ENCODE measurements at places on chromosomes 7 and 10. TPM values are rescaled to one million over a fixed set of nuclear protein-coding genes. Genes with fewer than 3 reads are reported as not detected.

The SPDYE9 gene
- total RNA-seq: not detected

The UNCX gene
- total RNA-seq: not detected

The IKZF1 gene
- total RNA-seq: 5.0 TPM

The TRIM4 gene
- total RNA-seq: 32.2 TPM

The ENO4 gene
- total RNA-seq: 0.58 TPM

The CALN1 gene
- not detected for total RNA-seq

The GRM3 gene
- not detected for total RNA-seq

The PARG gene
- total RNA-seq: 26.5 TPM

The SPDYE3 gene
- not detected for total RNA-seq

The NUDT13 gene
- 4.6 TPM for total RNA-seq

The GIMAP1 gene
- total RNA-seq: 8.2 TPM

DNA sequence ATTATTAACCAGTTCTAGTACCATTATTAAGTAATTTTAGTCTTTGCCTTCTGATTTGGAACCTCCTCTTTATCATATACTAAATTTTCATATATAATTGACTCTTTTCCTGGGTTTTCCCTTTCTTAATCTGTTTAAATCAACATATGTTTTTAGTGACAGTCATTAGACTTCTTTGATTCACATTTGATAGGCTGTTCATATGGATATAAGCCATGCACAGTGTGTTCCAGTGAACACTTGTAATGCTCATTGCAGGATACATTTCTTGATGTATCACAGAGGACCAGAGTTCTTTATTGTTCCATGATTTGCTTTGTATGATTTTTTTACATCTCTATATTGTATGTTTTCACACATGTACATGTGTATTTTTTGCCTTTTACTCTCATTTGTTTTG, 114.0 kb downstream of the MLLT10 start:
- no peak for ATAC-seq

DNA sequence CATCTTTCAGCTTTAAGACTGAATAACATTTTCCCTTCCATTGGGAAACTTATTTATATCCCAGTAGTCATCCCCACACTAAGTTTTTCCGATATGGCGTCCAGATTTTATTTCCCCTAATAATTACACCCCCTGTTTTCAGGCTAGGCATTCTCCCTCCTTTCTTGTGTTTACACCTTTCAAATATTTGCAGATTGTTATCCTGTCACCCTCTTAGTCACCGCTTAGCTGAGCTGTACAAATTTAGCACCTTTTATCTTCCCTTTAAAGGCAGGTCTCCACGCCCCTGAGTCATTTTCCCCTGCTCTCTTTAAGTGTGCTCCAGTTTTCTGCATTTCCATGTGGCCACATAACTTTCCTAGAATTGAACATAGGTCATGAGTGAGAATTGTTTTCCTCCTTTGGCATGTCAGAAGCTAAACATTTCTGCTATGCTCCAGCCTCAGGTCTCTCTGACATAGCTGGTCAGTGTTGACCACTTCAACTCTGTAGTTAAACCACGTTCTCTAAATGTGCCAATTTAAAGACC, 47.4 kb downstream of the LRRC4 start:
- ATAC-seq: no peak

DNA sequence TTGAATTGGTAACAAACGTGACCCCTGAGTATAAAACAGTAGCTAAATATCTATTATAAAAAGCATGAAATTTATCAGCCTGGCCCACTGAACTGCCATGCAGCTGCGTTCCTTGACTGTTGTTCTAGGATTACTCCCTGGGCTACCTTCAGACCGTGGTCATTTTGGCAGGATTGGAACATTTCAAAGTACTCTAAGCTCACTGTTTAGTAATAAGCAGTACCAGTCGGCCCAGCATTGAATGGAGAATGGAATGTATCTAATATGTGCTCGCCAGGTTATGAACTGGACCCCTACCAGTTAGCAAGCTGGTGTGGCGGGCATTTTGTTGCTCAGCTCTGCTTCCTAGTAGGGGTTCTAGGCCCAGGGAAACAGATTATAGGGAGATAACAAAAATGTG, 112.2 kb downstream of the SEMA3C start:
- no peak for ATAC-seq

DNA sequence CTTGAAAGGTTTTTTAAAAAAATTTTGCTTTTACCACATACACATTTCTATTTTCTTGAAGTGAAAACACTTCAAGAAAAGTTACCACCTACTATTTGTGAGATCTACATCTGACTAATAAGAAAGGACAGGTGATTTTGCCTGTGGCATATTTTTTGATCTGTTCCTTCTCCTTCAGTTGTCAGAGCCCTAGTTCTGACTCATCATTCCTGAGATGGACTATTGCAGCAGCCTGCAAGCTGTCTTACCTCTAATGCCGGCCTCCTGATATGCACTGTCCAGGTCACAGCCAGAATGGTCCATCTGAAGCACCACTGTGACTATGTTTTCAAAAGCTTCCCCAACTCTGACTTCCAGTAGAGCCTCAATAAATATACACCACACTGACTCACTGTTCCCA, 28.2 kb upstream of the ANK3 start:
- ATAC-seq: no peak

GRCh38 chr7:19116121-19117090, 1.0 kb downstream of the TWIST1 start:
- peak; percentile 4 for ATAC-seq

DNA sequence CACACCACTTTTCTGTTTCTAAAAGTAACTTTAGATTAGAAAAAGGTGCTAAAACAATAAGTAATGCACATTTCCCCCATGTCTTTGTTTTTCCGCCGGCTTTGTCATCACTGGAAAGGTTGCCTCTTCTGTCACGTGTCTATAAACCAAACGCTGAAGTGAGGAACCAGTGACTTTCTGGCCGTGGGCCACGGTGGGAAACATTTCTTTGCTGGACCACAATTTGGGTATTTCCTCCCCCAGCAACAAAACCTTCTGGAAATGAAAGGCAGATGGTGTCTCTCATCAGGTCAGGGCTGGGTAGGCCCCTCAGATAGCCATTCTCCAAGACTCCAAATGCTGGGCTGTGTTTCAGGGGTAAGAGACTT, 174.5 kb downstream of the SH3PXD2A start:
- no peak for ATAC-seq

GRCh38 chr10:119133949-119134348, 30.0 kb downstream of the DENND10 start:
- ATAC-seq: no peak

- no peak for ATAC-seq
Observed at GRCh38 chr7:127378537-127378936, 14.0 kb downstream of the ZNF800 start.

- ATAC-seq: no peak
Observed at GRCh38 chr10:17859492-17860156, 50.5 kb downstream of the MRC1 start.

DNA sequence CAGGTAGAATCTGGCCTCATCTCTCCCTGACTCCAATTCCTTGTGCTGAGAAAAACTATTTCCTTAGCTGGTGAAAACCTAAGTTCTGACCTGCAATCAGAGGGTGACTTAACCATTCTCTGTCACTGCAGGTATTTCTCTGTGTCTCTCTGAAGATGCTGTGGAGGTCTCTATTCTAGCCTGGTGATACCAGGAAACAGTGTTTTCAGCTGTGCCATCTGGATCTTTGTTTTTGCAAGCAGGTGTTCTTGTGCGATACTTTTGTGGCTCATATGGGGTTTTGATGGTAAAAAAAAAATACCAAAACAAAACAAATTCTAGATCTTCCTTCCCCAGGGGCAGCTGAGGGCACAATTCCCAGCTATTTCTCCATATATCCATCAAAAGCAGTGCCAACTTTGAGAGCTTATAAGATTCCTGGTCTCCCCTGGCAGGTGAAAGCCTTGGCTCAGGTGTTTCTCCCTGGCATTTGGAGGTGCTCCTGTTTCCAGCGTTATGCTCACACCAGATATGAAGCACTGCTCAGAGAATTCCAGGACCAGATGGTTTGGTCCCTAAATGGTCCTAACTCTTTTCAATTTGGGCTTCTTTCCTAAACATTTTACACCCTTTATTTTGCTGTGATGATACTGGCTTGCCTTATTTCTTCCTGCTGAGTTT, 9.9 kb upstream of the NPVF start:
- no peak for ATAC-seq

DNA sequence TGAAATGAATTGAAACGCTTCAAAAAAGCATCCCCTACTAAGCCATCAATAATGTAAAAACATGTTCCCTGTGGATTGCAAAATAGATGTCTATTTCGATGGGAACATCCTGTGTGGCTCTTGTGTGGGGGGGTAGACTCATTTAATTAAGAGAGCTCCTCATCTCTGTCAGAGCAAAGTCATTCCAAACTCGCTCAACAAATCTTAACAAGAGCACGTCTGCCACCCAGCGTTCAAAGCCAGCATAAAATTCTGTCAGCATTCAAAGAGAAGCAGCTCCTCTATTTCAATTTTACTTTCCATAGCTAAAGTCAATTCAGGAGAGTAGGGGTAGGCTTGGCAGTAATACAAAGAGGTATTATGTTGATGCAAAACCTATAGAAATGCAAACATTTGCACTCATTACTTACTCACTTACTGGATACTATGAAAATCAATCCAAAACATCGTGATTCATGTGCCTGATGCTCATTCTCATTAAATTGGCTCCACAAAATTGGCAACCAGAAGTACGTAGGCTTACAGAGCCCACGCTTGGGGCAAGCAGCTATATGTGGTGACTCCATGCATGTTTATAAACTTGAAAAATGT, 114.9 kb downstream of the IPMK start:
- ATAC-seq: no peak

GRCh38 chr10:111130471-111130870, 53.6 kb downstream of the ADRA2A start:
- ATAC-seq: no peak

- no peak for ATAC-seq
Observed at GRCh38 chr10:35887685-35888084, 245.6 kb upstream of the FZD8 start.
